ENCODE measurements at places on chromosomes 3 and 15.

GRCh38 chr3:160992712-160993111 is 112.4 kb downstream of the B3GALNT1 start:
- no peak for DNase-seq

- no peak for DNase-seq
Measured at GRCh38 chr3:24725514-24726255, 231.0 kb upstream of the THRB start.

DNA sequence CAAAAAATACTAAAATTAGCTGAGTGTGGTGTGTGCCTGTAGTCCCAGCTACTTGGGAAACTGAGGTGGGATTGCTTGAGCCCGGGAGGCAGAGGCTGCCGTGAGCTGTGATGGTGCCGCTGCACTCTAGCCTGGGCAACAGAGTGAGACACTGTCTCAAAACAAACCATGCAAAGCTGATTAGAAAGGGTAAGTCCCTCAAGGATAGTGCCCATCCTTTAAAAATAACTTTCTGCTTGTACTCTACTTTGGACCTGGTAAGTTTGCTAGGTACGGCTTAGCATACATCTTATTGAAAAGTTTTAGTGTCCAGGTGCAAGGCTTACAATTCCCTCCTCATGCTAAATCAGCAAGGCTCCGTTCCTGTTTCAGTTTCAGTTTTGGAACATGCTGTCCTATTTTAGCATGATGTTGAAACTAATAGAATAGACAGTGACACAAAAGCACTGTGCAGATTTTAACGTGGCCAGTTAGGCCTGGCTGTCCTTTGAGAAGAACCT is 21.4 kb downstream of the FEM1B start:
- DNase-seq, result peak; percentile 85

- DNase-seq, result no peak
Measured at GRCh38 chr15:74374648-74375302, 7.3 kb upstream of the CYP11A1 start.

- peak; percentile 68 for DNase-seq
Measured at GRCh38 chr3:153628591-153628990, 466.6 kb downstream of the RAP2B start.
